ENCODE measurements at places on chromosomes 2 and 18.

GRCh38 chr2:207525296-207525695 is 4.5 kb upstream of the CREB1 start:
- no peak for DNase-seq

DNA sequence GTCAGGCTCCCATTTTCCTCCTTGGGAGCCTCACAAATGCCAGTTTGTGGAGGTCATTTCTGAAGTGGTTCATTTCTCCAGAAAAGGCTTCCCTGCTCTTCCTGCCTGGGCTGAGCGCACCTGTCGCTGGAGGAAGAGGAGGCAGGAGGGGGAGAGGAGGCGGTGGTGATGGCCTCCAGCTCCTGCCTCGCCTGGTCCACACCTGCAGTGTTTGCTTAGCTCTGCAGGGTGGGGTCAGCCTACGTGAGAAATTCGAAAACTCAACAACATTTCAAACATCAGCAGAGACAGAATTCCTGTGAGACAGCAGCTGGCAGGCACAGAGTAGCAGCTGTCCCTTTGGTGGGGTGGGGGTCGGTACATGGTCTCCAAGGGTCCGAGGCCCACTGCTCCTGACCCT is 7.9 kb downstream of the IMPA2 start:
- DNase-seq, result no peak

DNA sequence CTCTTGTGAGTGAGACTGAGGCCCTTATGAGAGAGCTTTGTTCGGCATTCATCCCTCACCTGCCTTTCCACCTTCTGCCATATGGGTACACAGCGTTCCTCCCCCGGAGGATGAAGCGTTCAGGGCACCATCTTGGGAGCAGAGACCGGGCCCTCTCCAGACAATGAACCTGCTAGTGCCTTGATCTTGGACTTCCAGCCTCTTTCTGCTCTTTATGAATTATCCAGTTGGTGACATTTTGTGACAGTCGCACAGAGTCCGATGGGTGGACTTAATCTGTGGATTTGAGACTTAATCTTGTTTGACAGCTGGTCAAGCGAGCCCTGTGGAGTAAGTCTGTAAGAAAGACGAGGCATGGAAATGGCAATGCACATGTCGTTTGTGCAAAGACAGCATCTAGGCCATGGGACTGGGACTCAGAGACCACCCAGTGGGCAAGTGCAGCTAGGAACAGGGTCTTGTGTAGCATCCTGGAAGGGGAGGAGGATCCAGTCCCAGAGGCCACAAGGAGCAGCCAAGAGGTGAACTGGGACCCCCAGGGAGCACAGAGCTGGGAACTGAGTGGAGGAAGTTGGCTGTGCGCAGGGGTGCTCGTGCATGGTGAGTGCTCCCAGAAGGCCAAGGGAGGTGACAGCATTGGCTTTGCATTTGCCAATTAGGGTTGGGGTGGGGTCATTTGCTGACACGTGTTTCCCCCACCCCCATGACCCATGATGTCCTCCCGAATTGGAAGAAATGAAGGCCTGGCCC is 69.5 kb upstream of the HDAC4 start:
- no peak for DNase-seq

GRCh38 chr2:217033186-217033585 is 173.3 kb upstream of the TNP1 start:
- DNase-seq, result no peak

DNA sequence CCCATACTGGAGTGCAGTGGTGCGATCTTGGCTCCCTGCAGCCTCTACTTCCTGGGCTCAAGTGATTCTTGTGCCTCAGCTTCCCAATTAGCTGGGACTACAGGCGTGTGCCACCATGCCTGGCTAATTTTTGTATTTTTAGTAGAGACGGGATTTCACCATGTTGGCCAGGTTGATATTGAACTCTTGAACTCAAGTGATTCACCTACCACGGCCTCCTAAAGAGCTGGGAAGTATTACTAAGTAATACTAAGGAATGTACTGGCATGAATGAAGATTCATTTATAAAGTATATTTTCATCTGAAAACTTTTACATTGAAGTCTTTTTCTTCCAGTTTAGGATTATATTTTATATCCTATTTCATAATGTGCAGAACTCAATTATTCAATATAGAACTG is 38.1 kb downstream of the NUP35 start:
- no peak for DNase-seq

DNA sequence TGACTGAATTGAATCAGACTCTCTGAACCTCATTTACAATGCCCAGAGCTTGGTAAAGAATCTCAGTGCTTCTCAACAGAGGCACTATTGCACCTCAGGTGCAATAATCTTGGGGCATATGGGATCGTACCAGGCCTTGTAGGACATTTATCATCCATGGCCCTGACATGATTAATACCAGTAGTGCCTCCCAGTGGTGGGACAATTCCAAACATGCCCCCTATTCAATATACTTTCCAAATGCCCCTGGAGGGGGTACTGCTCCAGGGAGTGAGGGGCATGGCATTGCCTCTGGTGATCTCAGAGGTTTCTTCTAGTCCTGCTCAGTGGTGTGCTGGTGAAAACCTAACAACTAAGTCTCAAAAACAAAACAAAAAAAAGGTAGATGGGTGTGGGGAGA is 174.9 kb upstream of the SMAD2 start:
- DNase-seq, result no peak

DNA sequence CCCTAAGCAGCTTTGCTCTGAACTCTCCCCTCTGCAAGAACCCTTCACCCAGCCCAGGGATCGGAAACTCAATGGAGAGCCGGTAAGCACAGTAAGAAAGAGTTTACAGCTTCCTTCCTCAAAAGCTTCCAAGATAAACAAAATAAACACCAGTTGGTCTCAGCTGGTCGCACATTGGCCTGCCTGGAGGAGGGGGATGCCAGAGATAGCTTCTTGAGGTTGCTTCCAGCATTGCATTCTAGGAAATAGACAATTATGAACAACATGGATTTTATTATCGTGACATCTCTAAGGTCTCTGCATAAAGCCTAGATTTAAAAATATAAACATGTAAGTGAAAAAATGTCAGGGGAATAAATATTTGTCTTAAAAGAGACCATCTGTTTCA is 141.5 kb upstream of the PKDCC start:
- DNase-seq, result no peak

- no peak for DNase-seq
Observed at GRCh38 chr2:72051971-72052505, 95.6 kb downstream of the CYP26B1 start.

GRCh38 chr18:47594621-47595086 is 335.8 kb downstream of the SMAD2 start:
- no peak for DNase-seq

DNA sequence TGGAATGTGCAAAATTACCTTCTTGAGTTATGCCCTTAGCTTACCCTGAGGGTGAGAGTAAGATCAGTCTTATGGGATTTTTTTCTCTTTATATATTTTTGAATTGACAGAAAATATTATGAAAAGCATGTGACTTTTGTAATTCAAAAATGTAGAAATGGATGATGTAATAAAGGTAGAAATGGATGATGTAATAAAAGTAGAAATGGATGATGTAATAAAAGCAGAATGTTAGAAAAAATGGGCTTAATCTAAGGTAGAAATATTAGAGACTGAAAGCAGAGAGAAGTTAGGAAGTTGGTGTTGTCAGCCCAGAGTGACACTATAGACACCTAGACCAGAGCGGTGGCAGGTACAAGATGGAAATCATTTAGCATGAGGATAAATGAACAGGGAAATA is 107.1 kb upstream of the THSD7B start:
- no peak for DNase-seq

DNA sequence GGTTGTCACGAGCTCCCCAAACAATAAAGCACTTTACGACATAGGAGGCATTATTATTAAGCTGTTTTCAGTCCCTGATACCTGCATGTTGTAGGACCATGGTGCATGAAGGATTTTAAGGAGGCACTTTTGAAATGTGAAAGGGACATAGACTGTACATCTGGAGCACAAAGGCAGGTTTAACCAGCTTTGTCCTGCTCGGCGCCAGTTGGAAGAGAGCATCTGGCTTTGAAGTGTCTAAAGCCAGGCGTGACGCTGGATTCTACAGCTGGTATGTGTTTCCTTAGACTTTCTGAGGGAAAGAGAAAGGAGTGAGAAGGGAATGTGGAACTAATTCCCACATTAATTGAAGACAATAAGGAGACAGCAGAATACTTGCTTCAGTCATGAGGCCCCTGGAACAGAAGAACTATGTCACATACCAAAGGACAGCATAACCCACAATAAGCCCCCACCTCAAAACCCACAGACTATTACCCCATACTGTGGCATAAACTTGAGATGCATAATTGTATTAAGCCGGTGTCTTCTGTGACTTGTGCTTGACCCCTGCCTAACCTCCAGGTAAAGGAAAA is 381.0 kb upstream of the MEX3C start:
- no peak for DNase-seq

GRCh38 chr18:69787825-69788547 is 159.7 kb downstream of the CD226 start:
- no peak for DNase-seq

GRCh38 chr2:210086292-210086691 is 83.9 kb downstream of the RPE start:
- DNase-seq, result no peak

DNA sequence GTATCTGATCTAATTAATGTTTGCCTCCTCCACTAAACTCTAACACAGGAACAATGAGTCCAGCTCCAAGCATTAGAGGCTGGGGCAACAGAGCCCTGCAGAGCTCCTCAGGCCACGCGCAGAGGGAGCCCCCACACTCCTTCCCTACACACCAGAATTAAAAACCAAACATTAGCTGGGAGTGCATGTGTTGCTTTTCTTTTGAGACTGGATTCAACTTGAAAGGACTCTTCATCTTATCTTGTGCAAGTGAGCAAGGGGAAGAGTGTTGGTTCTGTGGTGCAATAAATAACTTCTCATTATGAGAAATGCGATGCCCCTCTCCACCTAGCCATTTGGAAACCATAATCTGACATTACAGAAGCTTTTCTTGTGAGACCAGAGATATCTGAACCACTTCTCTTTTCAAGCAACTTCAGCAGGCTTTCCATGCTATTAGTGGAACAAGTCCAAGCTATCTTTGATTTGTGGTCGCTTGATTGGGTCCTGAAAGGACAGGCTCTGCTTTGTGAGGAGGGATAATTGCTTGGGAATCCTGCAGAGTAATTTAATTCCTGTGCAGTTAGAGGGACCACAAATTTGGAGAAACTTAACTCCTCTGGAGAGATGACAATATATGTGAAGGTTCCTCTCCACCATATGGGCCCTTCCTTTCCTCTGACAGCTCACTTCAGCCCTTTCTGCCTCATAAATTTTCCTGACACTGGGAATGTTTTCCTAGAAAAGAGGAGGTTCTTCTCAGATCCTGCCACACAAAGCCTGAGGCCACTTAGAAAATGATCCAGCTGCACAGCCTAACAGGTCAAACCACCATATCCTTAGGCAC is 112.5 kb downstream of the ATL2 start:
- DNase-seq, result no peak

DNA sequence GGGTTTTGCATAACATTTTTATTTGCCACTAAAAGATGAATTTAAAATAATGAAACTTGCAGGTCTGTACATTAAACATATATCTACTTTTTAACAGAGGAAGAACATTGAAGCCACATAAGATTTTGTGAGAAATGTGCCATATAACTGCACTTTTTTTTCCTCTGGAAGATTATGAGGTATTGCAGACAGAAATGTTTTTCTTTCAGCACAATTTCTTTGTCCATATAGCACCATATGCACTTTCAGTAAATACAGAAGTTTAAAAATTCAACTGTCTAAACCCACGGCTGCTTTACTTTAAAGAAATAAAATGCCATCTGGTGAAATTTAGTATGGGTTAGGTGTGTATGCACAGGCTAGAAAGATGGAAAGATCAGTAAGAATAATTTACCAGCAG is 470 bp upstream of the FAP start:
- DNase-seq, result no peak

DNA sequence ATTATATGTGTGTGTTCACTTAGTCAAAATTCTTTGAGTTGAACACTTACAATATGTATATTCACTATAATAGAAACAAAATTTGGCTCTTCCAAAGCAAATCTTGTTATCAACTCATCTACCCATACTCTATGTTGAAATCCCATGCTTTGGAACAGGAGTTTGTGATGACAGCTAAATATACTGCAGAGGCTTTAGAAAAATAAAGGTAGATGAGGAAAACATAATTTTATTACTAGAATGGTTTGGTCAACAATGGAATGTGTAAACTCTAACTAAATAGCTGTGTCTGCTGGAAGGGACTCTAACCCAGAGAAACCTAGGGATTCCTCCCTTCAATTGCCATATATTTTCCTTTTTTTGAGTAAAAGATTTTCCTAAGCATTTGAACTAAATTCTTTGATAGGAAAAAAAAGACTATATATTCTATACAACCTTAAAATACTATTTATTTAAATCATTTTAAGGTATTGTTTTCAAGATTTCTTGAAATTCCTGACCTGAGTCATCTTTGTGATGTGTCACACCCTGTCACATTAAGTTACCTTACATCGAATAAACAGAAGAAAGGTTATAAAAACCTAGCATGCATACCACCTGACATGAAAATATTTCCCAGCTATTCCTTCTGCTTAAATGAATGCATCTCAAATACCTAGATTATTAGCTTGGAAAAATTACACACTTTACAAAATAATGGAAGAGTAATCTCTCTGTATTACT is 175.5 kb downstream of the OTX1 start:
- no peak for DNase-seq

DNA sequence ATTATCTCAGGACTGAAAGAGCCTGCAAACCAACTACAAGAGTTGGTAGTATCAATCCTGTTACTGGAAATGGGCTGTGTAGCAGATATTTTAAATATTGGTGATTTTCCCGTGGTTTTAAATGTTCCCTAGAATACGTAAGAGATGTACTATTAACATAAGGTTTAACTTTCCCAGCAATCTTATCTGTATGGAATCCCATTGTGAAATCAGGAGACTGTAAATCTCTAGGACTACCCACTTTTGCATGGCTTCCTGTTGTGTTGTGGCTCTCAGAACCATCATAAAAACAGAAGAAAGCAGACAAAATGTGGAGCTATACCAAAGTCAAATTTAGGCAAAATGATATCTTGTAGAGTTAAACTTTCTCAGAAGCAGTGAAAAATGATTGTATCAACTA is 641.5 kb upstream of the SETBP1 start:
- DNase-seq, result no peak

DNA sequence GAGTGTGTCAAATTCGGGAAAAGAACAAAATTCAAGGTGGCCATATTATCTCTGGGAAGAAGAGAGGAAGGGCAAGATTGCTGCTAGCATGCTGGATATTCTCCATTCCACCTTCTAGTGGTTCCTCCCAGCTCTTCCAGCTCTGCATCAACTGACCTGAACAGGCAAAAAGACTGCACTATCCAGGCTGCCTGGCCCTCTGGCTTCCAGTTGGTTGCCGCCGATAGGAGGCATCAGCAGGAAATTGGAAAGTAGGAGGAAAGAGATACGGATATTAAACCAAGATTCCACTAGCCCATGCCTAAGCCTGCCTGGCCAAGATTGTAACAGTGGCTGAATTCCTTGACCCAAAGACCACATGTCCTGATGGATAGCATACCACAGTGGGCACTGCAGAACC is 1.7 kb upstream of the RTTN start:
- DNase-seq, result no peak

DNA sequence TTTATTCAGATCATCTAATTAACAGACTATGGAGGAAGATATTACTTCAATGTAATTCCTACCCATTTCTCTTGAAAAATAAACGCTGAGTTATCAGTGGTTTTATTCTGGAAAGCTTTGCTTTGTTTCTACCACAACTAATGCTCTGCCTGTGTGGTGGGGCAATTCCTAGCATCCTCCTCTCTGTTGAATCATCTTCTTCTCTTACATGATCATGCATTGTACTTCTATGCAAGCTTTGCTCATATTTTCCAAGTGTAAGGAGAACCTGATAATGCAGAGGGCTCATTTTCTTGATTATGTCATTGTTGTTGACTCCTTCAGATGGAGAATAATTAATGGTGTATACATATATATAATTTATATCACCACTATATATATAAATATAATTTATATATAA is 46.7 kb downstream of the CCDC195 start:
- DNase-seq, result no peak
